Natural killer cell (primary cell): ENCODE measurements at places on chromosomes 7 and 10.

GRCh38 chr7:43511029-43511428 is 71.9 kb upstream of the STK17A start:
- no peak for DNase-seq

DNA sequence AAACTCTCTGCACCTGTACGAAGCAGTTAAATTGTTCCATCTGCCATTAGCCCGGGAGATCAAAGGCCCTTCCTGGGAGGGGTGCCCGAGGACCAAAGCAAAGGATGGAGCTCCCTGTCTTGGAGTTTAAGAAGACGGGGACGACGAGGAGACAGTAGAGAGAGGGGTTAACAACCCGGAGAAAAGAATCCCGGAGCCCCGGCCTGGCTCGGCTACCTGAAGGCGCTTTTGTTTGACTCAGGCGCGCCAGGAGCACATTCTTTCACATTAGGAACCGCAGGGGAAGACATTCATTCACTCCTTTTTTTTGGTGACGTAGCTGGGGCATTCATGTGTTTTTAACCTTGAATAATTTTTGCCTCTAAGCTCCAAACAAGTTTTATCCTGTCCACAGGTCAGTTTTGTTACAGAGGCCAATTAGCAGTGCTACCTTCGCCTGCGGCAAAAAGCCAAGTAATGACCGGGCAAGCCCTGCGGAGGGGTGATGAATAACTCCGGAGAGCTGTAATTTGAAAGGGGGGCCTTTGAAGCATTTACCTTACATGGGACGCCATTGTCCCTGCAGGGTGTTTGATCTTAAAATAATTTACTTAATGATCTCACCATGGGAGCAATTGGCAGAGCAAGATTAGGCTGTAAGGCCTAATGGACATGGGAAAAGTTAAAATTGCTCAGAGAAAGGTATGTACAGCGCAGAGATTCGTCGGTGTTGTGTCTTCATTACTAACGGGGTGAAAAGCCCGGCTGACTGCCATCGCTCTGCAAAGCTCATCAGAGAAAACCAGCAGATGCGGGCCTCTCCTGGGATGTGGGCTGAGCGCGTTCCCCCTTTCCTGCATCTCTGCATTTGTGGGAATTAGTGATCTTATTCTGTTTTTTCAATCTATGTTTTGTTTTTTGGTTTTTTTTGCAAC is 258.0 kb upstream of the SP4 start:
- DNase-seq: no peak

DNA sequence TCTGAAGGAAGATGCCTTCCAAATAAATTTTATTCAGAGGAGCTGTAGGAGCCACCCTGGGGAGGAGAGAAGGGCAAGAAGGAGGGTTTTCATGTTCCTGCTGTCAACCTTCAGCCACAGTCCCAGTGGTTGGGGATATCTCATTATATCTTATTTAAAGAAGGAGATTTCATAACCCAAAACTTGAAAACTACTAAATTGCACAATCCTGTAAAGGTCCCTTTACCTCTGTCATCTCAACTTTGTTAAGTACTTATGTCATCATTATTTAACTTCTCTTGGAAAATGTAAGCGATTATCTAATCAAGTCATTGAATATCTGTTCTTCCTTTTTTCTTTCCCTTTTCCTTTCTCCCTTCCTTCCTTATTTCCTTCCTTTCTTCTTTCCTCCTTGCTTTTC is 794.5 kb upstream of the IGFBP3 start:
- DNase-seq: no peak

GRCh38 chr10:19815036-19815730 is 1.0 kb upstream of the PLXDC2 start:
- DNase-seq: no peak

- DNase-seq: no peak
These were observed 337.6 kb downstream of the FRMD4A start for GRCh38 chr10:13993169-13993568.

DNA sequence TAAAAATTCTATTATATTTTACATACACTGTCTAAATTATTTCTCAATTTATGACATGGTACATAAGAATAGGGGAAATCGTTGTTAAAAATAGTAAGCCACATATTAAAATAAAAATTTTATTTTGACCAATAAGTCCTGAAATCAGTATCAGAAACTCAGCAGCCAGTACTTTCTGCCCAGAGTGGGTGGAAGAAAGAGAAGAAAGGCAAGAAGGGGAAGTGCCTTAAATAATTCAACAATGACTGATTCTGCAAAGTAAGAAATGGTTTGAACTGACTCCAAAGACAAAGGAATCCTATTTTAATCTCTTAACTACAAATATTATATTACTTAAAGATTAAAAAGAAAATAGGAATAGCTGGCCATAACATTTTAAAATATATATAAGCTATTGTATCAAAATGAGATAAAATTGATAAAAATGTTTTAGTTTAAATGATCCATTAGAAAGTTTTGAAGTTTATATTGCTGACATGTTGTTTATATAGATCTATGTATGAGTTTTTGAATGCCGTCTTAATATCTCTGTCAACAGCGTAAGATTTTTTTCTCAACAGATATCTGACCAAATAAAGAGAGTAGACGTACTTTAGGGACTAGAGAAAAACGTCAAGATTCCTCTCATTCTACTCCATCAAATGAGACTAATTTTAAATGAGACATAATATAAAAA is 30.2 kb upstream of the NRCAM start:
- DNase-seq: no peak

DNA sequence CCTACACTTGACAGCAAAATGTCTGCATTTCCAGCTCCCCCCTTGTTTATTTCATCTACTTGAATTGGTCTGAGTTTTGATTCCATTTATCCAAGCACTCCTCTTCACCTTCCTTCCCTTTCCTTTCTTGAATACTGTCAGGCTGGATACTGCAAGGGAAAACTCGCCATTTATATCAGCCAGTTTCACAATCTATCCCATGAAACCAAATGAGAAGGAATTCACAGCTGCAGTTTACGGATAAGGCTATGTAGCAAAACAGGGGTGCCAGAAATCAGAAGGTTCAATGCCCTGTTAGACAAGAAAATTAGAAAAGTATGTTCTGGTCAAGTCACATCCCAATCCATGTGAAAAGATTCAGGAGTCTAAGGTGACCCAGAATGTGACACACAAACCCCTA is 28.1 kb downstream of the CCDC6 start:
- DNase-seq: no peak

DNA sequence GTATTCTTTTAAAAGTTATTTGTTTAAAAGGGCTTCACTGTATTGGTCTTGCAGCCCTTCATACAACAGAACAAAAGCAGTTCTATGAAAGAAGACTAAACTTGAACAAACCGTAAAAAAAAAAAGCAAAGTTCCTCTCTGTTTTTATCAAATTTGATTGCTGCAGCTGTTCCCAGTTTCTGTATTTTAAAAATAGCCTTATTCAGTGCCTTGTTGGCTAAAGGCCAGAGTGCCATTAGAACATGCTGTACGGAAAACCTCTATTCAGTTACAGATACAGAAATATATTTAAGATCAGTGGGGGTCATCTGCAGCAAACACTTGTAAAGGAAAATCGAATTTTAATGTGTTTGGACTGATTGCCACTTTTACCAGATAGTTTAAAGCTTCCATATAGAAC is 207.8 kb upstream of the ETV1 start:
- DNase-seq: no peak
